CD4-positive, alpha-beta T cell treated with Interleukin-10 for 1 hour (primary cell): ENCODE measurements at places on chromosomes 1 and 21.

GRCh38 chr1:86052948-86053698, 103.4 kb downstream of the COL24A1 start:
- no peak for DNase-seq

DNA sequence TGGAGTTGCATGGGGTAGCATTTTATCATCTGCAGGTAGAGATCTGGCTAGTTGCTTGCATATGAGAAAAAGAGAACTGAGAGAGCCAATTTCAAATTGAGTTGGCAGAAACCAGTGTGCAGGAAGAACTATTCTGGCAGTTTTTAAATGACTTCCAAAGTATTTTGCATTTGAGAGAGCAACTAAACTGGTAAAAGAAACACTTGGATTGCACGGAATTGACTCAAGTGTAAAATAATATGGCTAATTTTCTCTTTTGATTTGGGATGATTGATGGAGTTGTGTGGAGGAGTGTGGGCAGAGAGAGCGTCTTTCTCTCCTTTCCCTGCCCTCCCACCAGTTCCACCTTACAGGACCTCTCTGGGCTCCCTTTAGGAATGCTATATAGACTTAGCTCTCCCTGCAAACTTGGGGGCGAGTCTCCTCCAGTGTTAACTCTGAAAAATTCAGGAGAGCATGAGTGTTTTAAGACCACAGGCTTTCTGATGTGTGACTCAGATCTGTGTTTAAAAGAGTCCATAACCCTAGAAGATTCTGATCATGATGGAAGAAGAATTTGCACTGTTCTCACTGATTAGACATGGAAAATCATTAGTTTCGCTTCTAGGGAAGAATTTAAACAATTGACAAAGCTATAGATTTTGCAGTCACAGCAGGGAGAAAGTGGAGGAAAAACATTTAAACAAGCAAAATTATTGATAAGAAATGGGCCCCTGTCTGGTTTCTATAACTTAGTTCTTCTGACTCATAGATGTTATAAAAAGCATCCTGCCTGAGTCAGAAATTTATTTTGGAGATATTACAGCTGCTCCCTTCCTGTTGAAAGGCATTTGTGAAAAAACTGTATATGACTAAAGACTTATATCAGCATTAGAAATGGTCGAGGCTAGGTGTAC, 24.9 kb upstream of the CTBS start:
- DNase-seq, result no peak

GRCh38 chr1:157004327-157004726, 41.2 kb downstream of the ARHGEF11 start:
- DNase-seq, result no peak

DNA sequence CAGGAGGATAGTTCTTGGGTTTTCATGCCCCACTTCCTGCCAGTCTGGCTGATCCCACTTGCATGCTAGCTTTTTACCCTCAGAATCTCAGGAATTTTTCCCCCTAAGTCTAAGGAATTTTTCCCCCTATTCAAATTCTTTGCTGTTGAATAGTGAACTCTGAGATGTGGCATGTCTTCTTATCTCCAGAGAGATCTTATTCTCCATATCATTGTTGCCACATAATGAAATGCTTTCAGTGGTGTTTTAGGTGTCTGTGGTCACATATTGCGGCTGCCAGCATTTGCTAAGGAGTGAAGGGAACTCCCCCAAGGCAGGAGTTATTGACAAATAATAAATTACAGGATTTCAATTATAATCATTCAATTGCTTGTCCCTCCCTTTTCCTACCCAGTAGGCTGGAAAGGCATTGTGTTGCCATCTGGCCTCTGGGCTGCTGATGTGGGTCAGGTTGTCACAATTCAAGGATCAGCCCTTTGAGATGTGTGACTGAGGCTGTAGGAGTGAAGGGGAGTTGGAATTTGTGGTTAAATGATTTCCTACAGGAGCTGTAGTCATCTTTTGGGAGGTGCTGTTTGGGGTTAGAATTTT, 3.9 kb upstream of the FLG start:
- no peak for DNase-seq

GRCh38 chr1:154155251-154155650, 378 bp upstream of the NUP210L start:
- no peak for DNase-seq

DNA sequence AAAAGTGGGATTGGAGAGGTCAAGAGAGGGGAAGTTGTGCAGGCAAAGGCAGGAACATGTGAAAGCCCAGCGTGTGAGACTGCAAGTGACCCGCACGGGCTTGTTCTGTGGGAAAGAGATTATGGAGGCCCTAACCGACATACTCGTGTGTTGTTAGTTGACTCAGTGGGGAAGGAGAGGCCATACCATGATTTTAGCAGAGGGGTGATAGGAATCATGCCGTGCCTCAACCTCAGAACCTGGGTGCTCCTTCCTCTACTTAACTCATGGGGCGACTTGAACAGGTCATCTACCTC, 19.3 kb downstream of the PGLYRP3 start:
- no peak for DNase-seq

- DNase-seq, result no peak
Observed at GRCh38 chr1:81073580-81073979, 727.2 kb upstream of the ADGRL2 start.

DNA sequence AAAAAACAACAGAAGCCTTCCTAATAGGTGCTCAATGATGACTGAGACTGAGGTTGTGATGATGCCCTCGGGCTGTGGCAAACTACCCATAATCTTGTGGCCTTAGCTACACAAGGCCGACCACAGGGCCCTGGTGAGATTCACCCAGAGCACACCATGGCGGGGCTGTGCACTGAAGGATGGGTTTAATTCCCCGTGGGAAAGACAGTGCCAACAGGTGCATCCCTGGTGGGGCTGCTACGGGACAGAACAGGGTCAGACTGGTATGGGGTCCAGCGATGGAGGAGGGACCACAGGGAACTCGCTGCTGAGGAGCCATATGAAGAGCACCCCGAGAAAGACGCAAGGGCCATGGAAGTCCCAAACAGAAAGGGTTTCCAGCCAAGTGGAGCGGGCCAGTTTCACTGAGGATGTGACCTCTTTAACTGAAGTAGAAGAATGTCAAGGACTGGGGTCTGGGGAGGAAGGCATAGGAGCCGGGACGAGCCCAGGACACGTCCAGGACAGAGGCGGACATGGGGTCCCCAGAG, 21.3 kb downstream of the PRDM15 start:
- DNase-seq, result no peak

DNA sequence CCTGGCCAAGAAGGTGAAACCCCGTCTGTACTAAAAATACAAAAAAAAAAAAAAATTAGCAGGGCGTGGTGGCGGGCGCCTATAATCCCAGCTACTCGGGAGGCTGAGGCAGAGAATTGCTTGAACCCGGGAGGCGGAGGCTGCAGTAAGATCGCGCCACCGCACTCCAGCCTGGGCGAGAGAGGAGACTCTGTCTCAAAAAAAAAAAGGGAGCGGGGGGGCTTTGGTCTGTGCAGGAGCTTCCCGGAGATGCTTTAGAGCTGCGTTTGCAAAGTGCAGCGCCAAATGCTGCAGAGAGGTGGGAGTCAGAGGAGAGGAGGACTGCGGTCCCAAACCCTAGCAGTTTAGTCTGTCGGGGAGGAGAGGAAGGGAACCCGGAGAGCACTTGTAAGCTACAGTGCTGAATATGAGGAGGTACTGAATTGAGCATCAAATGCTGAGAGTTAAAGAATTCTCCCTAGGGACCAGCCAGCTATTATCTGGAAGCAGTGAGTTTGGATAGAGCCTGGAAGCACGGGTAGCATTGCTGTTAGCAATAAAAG, 569 bp downstream of the FALEC start:
- peak; percentile 8 for DNase-seq
